ENCODE measurements at places on chromosomes 5 and 9. TPM values are rescaled to one million over a fixed set of nuclear protein-coding genes. Genes with fewer than 3 reads are reported as not detected.

The EQTN gene
- 0.35 TPM for polyA plus RNA-seq

The SHROOM1 gene
- polyA plus RNA-seq, result 1.4 TPM

The PDCD1LG2 gene
- 3.0 TPM for polyA plus RNA-seq

The NTRK2 gene
- polyA plus RNA-seq, result 1.3 TPM

The CERT1 gene
- 16.6 TPM for polyA plus RNA-seq

The MCC gene
- polyA plus RNA-seq, result 1.3 TPM

The CCDC180 gene
- 4.2 TPM for polyA plus RNA-seq

The BRINP1 gene
- polyA plus RNA-seq, result 0.05 TPM

The PCDHA1 gene
- 0.05 TPM for polyA plus RNA-seq

The BTNL3 gene
- polyA plus RNA-seq, result 0.09 TPM

The ATG12 gene
- polyA plus RNA-seq, result 30.6 TPM

The PCDHGA10 gene
- 0.15 TPM for polyA plus RNA-seq

The ATOX1 gene
- polyA plus RNA-seq, result 263 TPM

The DEPDC1B gene
- 4.0 TPM for polyA plus RNA-seq

The SPINK6 gene
- polyA plus RNA-seq, result not detected

The SV2C gene
- polyA plus RNA-seq, result 0.04 TPM
